ENCODE measurements at places on chromosomes 6 and 20.

- DNase-seq, result no peak
Measured at GRCh38 chr20:33811776-33812151, 616 bp downstream of the CHMP4B start.

DNA sequence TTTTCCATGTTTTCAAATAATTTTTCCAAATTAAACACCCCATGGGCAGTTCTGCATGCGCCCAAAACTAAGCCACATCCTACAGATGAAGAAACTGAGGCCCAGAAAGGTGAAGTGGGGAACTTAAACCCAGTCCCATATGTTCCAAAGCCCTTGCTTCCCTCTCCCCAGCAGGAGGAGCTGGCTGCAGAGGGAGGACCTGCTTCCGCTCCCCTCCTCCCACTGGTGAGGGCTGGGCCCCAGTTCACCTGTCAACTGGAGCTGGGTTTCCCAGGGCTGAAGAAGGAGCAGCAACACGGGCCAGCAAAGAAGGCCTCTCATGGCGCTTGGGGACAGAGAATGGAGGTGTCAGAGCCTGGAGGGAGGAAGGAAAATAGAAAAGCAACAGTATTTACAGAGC, 1.4 kb upstream of the RBPJL start:
- no peak for DNase-seq

DNA sequence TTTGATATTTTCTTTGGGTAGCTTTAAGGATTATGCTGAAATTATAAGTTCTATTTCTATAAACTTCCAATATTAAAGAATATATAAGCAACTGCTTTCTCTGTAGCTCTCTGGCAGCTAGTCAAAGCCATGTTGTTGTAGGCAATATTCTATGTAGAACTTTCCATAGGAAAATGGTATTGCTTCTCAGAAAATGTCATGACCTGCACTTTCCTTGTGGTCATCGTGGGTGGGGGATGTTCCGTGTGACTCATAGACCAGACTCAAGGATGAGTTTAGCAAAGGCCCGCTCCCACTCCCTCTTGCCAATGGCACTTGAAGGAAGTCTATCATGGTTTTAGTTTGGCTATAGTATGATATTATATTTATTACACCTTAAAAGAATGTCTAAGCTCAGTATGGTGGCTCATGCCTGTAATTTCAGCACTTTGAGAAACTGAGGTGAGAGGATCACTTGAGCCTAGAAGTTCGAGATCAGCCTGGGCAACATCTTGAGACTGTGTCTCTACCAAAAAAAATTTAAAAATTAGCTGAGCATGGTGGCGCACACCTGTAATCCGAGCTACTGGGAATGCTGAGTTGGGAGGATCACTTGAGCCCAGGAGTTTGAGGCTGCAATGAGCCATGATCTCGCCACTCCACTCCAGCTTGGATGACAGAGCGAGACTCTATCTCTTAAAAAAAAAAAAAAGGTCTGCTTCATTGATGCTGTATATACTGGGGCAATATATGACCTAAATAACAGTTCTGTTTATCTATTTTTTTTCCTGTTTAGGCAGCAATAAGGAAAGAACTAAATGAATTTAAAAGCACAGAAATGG, 36.6 kb upstream of the LTV1 start:
- DNase-seq, result peak; percentile 0

GRCh38 chr20:36572701-36573102, 695 bp upstream of the TGIF2 start:
- no peak for DNase-seq

DNA sequence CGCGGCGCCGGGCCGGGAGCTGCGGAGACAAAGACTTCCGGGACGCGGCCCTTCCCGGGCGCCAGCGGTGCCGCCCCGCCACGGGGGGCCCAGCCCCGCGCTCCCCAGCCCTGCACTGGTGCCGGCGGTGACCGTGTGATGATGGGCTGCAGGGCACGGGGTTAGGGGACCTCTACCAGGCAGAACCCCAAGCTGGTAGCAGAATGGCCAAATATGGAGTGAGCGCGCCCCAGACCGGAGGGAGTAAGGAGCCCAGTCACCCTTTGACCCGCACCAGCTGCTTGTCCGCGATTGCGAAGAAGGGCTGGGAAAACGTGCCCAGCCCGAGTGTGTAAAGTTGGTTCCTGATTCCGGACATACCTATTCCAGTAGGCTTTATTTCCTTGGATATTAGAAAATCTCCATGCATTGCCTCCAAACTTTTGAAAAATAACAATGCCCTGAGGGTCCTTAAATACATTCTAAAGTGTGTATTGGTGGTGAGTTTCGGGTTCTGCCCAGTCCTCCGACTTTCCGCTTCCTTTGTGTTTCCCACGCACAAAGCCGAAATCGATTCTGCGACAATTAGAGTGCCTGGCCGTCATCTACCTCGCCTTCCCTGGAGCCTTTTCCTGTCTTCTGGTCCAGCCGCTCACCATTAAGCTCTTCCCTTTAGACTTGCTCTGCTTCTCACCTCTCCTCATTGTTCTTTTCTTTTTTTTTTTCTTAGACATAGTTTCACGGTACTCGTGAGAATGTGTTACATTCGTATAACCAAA, 1.1 kb downstream of the ABRACL start:
- no peak for DNase-seq

DNA sequence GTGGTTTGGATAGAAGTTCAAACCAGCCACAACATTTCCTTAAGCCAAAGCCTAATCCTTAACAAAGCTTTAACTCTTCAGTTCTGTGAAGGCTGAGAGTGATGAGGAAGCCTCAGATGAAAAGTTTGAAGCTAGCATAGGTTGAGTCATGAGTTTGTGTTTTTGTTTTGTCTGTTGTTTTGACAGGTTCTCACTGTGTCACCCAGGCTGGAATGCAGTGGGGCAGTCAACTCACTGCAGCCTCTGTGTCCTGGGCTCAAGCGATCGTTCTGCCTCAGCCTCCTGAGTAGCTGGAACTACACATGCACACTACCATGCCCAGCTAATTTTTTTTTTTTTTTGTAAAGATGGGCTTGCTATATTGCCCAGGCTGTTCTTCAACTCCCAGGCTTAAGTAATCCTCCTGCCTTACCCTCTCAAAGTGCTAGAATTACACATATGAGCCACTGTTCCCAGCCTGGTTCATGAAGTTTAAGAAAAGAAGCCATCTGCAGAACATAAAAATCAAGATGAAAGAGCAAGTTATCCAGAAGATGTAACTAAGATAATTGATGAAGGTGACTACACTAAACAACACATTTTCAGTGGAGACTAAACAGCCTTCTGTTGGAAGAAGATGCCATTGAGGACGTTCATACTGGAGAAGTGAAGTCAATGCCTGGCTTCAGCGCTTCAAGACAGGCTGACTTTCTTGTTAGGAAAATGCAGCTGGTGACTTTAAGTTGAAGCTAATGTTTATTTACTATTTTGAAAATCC, 96.2 kb downstream of the SMAP1 start:
- no peak for DNase-seq

- DNase-seq, result no peak
Measured at GRCh38 chr6:43089467-43089866, 13.4 kb downstream of the PTK7 start.

DNA sequence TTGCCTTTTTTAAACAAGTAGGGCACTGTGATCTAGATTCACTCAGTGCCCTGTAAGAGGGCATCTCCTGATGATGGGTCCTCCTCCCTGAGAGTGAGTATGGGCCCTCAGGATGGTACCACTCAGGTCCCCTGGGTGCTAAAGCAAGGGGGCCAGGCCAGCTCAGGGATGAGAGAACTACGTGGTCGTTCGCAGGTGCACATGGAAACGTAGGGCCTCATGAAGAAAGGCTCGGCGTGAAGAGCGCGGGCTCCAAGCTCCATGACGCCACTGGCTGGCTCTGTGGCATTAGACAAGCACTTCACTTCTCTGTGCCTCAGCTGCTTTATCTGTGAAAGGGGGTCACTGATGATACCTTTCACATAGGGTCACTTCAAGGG, 50.7 kb downstream of the SYNJ2 start:
- DNase-seq, result no peak

- DNase-seq, result no peak
Measured at GRCh38 chr20:3330046-3330741, 77.3 kb downstream of the DNAAF9 start.

DNA sequence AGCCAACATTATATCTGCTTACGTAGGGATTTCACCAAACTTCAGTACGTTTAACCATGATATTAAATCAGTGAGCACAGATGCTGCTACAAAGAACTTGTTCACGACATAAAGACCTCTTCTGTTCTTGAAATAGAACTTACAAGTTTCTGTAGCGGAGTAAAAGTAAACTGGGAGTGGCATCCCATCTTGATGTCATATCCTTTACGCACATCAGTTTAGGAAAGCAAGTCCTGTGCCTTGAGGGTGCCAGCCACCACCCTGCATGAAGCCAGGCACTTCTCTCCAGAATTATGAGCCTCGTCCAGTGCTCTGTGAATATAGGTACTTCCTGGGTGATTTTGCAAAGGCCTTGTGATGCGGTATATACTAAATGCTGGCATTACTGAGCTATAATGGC, 122.6 kb downstream of the BTBD3 start:
- DNase-seq, result no peak

DNA sequence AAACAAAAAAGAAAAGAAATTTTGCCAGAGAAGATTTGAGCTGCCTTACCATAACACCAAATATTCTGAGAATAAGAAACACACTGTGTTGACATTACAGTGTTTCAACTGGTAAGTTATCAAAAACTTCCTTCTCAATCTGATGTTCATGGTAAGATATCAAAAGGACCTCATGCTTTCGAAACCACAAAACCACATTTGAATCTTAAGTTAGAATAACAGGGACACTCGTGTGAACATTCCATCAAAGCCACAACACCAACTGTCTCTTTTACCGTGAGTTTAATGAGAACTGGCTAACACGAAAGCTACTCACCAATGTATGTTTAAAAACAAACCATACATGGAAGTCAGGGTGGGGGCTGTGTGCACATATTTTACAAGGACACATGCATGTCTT, 73.0 kb upstream of the OPRM1 start:
- DNase-seq, result no peak

DNA sequence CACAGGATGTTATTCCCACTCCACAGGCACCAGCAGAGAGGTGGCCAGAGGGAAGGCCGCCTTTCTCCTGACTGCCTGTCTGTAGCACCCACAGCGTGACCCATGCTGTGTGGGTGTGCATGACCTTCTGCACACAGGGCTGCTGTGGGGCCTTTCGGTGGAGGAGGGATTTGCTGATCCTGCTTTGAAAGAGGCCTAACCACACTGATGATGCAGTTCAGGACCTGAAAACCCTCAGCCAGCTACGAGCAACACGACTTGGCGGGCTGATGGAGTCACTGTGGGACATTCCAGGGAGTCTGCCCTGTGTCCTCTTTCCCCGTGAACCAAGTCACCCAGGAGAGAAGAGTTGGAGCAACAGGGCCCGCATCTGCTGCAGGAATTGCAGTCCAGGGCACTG, 49.1 kb downstream of the SYTL3 start:
- no peak for DNase-seq

Data from esophagus squamous epithelium (tissue), 5 donors.